ENCODE measurements at places on chromosomes 12 and 14. TPM values are rescaled to one million over a fixed set of nuclear protein-coding genes. Genes with fewer than 3 reads are reported as not detected.

DNA sequence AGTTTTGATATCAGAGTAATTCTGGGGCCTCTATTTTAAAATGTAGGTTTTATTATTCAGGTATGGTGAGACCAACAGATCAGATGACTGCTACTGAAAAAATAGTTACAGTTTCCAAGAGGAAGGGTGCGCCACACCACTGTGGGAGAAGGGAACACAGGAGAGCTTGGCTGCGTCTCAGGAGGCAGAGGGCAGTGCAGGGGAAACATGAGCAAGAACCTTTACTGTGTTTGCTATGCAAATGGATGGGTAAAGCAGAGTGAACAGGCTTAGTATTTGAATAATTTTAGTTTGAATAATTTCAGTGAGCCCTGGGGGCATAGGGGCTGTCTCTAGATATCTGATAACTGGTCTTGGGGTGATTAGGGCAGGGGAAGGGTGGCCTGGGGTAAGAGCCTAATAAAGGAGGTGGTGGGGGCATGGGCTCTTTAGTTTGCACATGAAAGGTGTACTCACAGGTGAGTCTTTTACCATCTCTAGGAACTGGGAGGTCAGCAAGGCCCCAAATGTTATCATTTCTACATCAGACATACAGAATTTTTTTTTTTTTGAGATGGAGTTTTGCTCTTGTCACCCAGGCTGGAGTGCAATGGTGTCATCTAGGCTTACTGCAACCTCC is 196.8 kb upstream of the NEDD1 start:
- no peaks in the 10 kb centered on the region for H3K27me3 ChIP-seq
- no peaks in the 10 kb centered on the region for H3K4me1 ChIP-seq
- H3K36me3 ChIP-seq, result no peaks in the 10 kb centered on the region
- no peak for DNase-seq
- no peak overlapping the region for H3K4me3 ChIP-seq

DNA sequence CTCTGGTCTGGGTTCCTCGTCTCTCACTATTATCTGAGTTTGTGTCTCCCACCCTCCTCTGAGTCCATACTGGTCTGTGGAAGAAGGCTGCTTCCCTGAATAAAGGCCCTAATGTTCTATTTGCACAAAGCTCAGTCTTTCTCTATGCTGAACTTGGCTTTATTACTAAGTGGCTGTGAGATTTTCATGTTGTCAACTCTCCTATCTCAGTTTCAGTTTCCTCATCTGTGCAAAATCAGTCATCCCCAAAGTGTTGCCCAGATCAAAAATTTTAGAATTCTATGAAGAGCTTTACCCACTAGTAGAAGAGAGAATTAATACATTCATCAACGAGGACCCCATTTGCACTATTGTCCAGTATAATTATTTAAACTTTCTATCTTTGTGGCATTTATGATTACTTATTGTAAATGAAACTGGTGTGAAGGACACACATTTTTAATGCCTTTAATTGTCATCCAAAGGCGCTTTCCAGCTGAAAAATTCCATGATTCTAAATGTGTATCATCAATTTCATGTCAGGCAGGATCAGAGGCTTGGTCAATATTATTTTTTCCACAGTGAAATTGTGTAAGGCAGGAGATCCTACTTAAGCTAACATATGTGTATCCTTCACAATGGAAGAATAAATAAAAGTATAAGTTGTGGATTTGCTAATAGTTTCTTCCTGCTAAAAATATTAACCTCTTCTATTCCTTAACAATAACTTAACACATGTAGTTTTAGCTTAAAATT is 79.1 kb upstream of the EEA1 start:
- no peak for DNase-seq
- H3K27ac ChIP-seq, result no peak overlapping the region
- no peaks in the 10 kb centered on the region for H3K4me1 ChIP-seq
- no peaks in the 10 kb centered on the region for H3K36me3 ChIP-seq
- H3K4me3 ChIP-seq, result no peak overlapping the region
- no peaks in the 10 kb centered on the region for H3K27me3 ChIP-seq

GRCh38 chr12:10159280-10159679 is 12.7 kb downstream of the OLR1 start:
- no peak for DNase-seq
- no peaks in the 10 kb centered on the region for H3K36me3 ChIP-seq
- H3K4me1 ChIP-seq, result no peaks in the 10 kb centered on the region
- H3K4me3 ChIP-seq, result no peak overlapping the region

- H3K27ac ChIP-seq, result no peak overlapping the region
- H3K4me1 ChIP-seq, result no peaks in the 10 kb centered on the region
- no peaks in the 10 kb centered on the region for H3K36me3 ChIP-seq
- H3K27me3 ChIP-seq, result no peaks in the 10 kb centered on the region
- H3K4me3 ChIP-seq, result no peak overlapping the region
Measured at GRCh38 chr14:31961896-31962295, 115.2 kb upstream of the ARHGAP5 start.

TTC8 gene
- 15.1 TPM for total RNA-seq

- H3K36me3 ChIP-seq, result no peaks in the 10 kb centered on the region
- peak within 1 kb of the TSS; percentile 85 for H3K4me3 ChIP-seq
- H3K4me1 ChIP-seq, result no peaks in the 10 kb centered on the region
- peak; percentile 100 for DNase-seq
- no peaks in the 10 kb centered on the region for H3K27me3 ChIP-seq
Measured at GRCh38 chr12:121399391-121400331, at the start of gene RNF34. Gene RNF34 (plus strand): TSS chr12:121400118. CDS start chr12:121400213, 95 bp downstream.

GRCh38 chr12:68445824-68446223 is 113.7 kb upstream of the MDM1 start:
- H3K27me3 ChIP-seq, result no peaks in the 10 kb centered on the region
- H3K4me1 ChIP-seq, result peaks cover 3% of the 10 kb centered on the region
- no peak overlapping the region for H3K4me3 ChIP-seq

DNA sequence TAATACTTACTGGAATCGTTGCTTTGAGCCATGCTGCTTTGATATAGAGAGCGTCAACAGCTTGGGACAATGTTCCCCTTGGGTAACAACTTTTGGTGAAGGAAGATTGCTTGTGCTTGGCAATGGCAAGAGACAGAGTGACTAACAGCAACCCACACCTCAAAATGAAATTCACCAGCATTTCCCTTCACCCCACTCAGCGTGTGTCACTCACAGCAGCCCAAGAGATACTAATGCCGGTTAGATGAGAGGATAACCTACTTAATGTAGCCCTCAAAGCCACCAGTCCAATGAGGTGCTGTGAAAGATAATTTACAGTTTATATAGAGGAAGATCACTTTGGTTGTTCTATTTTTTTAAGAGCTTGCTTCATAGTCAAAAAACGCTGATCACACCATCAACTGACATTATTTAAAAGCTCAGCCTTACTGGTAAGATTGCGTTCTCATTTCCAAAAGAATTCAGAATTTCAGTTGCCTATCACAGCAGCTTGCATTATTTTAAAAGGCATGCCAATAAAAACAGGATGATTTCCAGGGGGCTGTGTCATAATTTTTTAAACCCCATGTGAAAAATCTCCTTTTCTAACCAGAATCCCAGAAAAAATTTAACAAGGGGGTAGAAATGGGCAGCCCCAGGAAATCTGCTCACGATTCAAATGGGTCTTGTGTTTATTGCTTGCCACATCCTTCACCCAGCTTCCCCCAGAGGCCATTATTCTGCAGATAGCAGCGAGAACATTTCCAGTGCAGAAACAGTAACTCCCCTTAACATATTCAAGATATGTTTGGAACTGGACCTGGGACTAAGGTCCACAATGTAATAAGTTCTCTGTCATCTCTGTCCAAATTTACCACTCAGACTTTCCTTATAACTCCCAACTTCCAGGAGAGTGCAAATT is at the start of gene IL26:
Gene IL26 (minus strand): TSS at position 235 of the 901 bp plus-strand sequence. CDS start 54 bp downstream, at position 181.
- H3K27ac ChIP-seq, result no peak within 1 kb of the TSS
- no peak for DNase-seq
- H3K4me3 ChIP-seq, result no peak within 1 kb of the TSS
- no peaks in the 10 kb centered on the region for H3K36me3 ChIP-seq

- H3K4me1 ChIP-seq, result no peaks in the 10 kb centered on the region
- H3K27me3 ChIP-seq, result no peaks in the 10 kb centered on the region
- no peaks in the 10 kb centered on the region for H3K36me3 ChIP-seq
- no peak for DNase-seq
- H3K27ac ChIP-seq, result no peak overlapping the region
Measured at GRCh38 chr14:64604881-64605280, 55.1 kb downstream of the PPP1R36 start.

GRCh38 chr14:101845496-101845895 is 84.0 kb downstream of the PPP2R5C start:
- H3K4me1 ChIP-seq, result no peaks in the 10 kb centered on the region
- H3K36me3 ChIP-seq, result no peaks in the 10 kb centered on the region
- H3K27me3 ChIP-seq, result no peaks in the 10 kb centered on the region

GRCh38 chr14:91654836-91655235 is 77.0 kb downstream of the CATSPERB start:
- H3K36me3 ChIP-seq, result no peaks in the 10 kb centered on the region
- no peak overlapping the region for H3K27ac ChIP-seq
- H3K27me3 ChIP-seq, result no peaks in the 10 kb centered on the region

Measured in Peyer's patch (tissue), 4 donors.